Uterus (tissue), 4 donors: ENCODE measurements at places on chromosomes 12 and 14. TPM values are rescaled to one million over a fixed set of nuclear protein-coding genes. Genes with fewer than 3 reads are reported as not detected.

The ADCY6 gene
- total RNA-seq: 52.0 TPM

The SLC17A8 gene
- total RNA-seq: not detected

The SERPINA9 gene
- total RNA-seq: not detected

The C12orf43 gene
- 12.2 TPM for total RNA-seq

The LIN7A gene
- total RNA-seq: 31.2 TPM

The PAX9 gene
- 0.26 TPM for total RNA-seq

The C14orf132 gene
- total RNA-seq: 15.6 TPM

The CCDC197 gene
- total RNA-seq: not detected

The CPNE6 gene
- not detected for total RNA-seq

The GPR137C gene
- total RNA-seq: not detected

The TPPP2 gene
- total RNA-seq: not detected

The LALBA gene
- total RNA-seq: not detected

The SLC10A1 gene
- total RNA-seq: not detected

The PRPH gene
- not detected for total RNA-seq

The OVCH1 gene
- total RNA-seq: not detected

The ACOT4 gene
- total RNA-seq: 0.61 TPM

The ERBB3 gene
- total RNA-seq: 29.0 TPM

The RPS6KL1 gene
- total RNA-seq: 3.0 TPM

The GPR65 gene
- total RNA-seq: 2.6 TPM

The CBLN3 gene
- total RNA-seq: 3.3 TPM

The CCDC88C gene
- total RNA-seq: 3.2 TPM

The TMEM30B gene
- 4.1 TPM for total RNA-seq

The ABHD12B gene
- not detected for total RNA-seq

The PAPLN gene
- total RNA-seq: 16.5 TPM

The NUAK1 gene
- 56.8 TPM for total RNA-seq

The CMA1 gene
- not detected for total RNA-seq

The NXPH4 gene
- not detected for total RNA-seq

The CLEC2A gene
- not detected for total RNA-seq

The TAS2R19 gene
- total RNA-seq: 12.8 TPM

The PLEKHD1 gene
- not detected for total RNA-seq

The IFNG-AS1 gene
- not detected for total RNA-seq

The KCNMB4 gene
- 2.9 TPM for total RNA-seq
